Fibroblast of the aortic adventitia (primary cell): ENCODE measurements at places on chromosomes 16 and 17. TPM values are rescaled to one million over a fixed set of nuclear protein-coding genes. Genes with fewer than 3 reads are reported as not detected.

- peak; percentile 59 for DNase-seq
Observed at GRCh38 chr16:10984509-10984908, 40.1 kb downstream of the CLEC16A start.

GRCh38 chr17:8726941-8727555 is 17.6 kb downstream of the CCDC42 start:
- DNase-seq: peak; percentile 46

- no peak for DNase-seq
Observed at GRCh38 chr17:29156781-29157180, 23.4 kb downstream of the MYO18A start.

DNA sequence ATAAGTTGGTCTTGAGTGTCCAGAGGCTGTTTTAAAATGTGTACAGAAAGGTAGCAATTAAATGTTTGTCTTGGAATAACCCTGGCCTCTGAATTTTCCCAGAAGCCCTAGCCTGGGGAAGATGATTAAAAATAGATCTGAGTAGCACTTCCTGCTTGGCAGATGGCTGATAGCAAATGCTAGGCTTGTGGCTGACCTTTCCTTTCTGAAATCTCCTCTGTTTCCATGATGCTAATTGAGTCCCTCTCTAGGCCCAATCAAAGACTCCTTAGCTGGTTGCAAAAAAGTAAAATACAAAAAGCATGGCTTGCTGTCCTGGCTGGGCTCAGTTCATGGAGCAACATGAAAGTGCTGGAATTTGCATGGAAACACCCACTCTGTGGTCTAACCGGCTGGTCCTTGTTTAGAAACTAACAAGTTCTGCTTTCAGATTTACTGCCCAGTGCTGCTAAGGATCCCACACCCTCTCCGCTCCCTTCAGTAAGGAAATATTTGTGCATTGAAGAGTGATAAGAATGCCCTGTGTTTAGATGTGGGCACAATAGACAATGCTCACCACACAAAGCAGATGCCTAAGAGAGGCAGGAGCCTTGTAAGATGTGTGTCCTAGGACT is 40.8 kb downstream of the YPEL2 start:
- DNase-seq: peak; percentile 91

- peak; percentile 38 for DNase-seq
Observed at GRCh38 chr17:3792481-3792880, 8.5 kb downstream of the ITGAE start.

GRCh38 chr17:72717276-72717675 is 375.2 kb downstream of the SLC39A11 start:
- DNase-seq: no peak

EVPLL gene
- not detected in 2 replicates for total RNA-seq

HCRT gene
- not detected in 2 replicates for total RNA-seq
